ENCODE measurements at places on chromosomes 5 and 9.

DNA sequence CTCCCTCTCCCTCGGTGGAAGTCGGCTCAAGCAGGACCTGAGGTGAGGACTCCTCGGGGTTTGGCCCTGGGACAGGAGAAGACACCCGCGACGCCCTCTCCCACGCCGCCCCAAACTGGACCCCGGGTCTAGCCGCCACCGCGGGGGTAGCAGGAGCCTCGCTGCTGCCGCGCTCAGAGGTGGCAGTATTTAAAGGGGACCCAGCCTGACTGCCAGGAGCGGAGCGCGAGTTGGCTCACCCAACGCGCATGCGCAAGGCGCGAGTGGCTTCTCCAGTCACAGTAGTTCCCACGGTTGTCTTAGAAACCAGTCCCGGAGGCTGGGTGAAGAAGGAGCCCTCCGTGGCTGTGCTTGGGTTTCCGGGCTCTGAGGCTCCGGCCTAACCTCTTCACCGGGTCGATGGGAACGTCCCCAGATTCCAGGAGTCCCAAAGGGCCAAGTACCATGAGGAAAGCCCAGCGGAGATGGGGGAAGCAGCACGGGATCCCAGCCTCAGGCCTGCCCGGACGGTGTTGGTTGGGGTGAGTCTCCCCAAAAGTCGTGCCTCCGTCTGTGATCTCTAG, 477.8 kb downstream of the SPATA31A7 start:
- H3K4me1 ChIP-seq, result no peaks in the 10 kb centered on the region
- H3K4me3 ChIP-seq, result no peak overlapping the region
- no peaks in the 10 kb centered on the region for H3K36me3 ChIP-seq
- H3K27ac ChIP-seq, result no peak overlapping the region
- H3K27me3 ChIP-seq, result no peaks in the 10 kb centered on the region

- H3K27ac ChIP-seq, result peak overlapping the region; percentile 26
- H3K4me3 ChIP-seq, result peak overlapping the region; percentile 38
- H3K36me3 ChIP-seq, result no peaks in the 10 kb centered on the region
- H3K27me3 ChIP-seq, result no peaks in the 10 kb centered on the region
Measured at GRCh38 chr9:34522091-34522887, 501 bp downstream of the ENHO start.

DNA sequence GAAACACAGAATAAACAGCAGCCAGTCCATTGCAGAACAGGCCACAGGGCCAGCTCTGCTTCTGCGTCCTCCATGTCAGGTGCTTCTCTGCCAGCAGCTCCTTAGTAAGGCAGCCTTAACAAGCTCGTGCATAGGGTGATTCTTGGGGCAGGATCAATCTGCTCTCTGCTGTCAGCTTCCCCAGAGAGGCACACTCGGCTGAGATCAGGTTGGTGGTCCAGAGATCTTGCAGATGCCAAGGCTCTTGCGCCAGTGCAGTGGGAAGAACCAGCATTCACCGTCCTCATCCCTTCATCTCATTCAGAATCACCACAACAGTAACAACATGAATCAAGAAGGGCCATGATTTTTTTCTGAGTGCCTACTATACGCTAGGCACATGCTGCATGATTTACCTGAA, 49.0 kb upstream of the ALDH1B1 start:
- no peak overlapping the region for H3K4me3 ChIP-seq
- H3K27ac ChIP-seq, result no peak overlapping the region
- H3K36me3 ChIP-seq, result no peaks in the 10 kb centered on the region
- no peaks in the 10 kb centered on the region for H3K27me3 ChIP-seq

GRCh38 chr5:80960531-80961375, 590 bp downstream of the RASGRF2 start:
- no peaks in the 10 kb centered on the region for H3K4me1 ChIP-seq
- H3K27ac ChIP-seq, result peak overlapping the region; percentile 57
- no peak for DNase-seq
- peaks cover 16% of the 10 kb centered on the region for H3K27me3 ChIP-seq
- peak overlapping the region; percentile 60 for H3K4me3 ChIP-seq

- H3K27me3 ChIP-seq, result no peaks in the 10 kb centered on the region
- H3K4me3 ChIP-seq, result no peak overlapping the region
- no peaks in the 10 kb centered on the region for H3K36me3 ChIP-seq
- no peak for DNase-seq
Measured at GRCh38 chr5:152701305-152701949, 296.3 kb upstream of the NMUR2 start.

DNA sequence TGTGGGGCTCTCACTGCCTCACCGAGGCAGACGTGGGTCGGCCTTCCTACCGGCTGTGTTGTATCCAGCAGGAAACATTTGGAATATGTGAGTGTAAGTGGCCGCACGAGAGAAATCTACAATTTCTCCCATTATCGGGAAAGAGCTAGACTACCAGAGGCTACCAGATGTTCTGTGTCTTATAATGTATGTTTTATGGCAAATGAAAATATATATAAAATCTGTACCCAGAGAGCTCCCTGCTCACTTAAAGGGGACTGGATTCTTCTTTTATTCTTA, 69.5 kb upstream of the PITX1 start:
- no peaks in the 10 kb centered on the region for H3K27me3 ChIP-seq
- no peaks in the 10 kb centered on the region for H3K36me3 ChIP-seq
- no peak for DNase-seq
- no peak overlapping the region for H3K4me3 ChIP-seq
- H3K27ac ChIP-seq, result no peak overlapping the region

DNA sequence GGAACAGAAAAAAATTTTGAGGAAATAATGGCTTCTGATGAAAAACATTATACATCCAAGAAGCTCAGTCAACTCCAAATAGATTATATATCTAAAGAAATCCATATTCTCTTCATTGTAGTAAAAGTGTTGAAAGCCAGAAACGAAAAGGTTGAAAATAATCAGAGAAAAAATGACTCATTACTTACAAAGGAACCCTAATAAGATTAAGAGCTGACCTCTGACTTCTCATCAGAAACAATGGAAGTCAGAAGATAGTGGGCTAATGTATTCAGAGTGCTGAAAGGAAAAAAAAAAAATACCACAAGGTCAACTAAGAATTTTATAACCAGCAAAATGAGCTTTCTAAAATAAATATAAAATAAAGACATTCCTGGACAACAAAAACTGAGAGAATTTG, 60.0 kb downstream of the HSD17B4 start:
- H3K4me1 ChIP-seq, result no peaks in the 10 kb centered on the region
- H3K4me3 ChIP-seq, result no peak overlapping the region
- no peaks in the 10 kb centered on the region for H3K27me3 ChIP-seq
- H3K36me3 ChIP-seq, result no peaks in the 10 kb centered on the region

GRCh38 chr5:131610198-131611063, 24.6 kb downstream of the RAPGEF6 start:
- no peak for DNase-seq
- no peak overlapping the region for H3K4me3 ChIP-seq
- no peaks in the 10 kb centered on the region for H3K36me3 ChIP-seq
- no peaks in the 10 kb centered on the region for H3K4me1 ChIP-seq
- H3K27me3 ChIP-seq, result no peaks in the 10 kb centered on the region
- no peak overlapping the region for H3K27ac ChIP-seq

DNA sequence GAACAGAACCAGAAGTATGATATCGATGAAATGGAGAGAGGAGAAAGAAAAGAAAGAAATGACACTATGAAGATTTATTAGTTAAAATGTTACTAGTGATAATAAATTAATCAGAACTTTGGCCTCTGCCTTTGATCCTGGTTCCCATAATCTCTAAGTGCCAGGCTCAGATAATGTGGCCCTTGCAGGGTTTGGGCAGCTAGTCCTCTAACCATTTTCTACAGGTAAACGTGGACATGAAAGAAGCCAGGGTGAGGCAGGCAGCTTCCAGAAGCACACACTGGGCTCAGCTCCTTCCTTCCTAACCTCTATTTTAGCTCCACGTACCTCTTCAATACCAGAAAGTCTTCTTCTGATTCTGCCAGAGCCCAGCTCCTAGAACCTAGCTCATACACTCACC, 30.6 kb downstream of the SYK start:
- H3K27me3 ChIP-seq, result no peaks in the 10 kb centered on the region
- H3K27ac ChIP-seq, result no peak overlapping the region
- H3K36me3 ChIP-seq, result no peaks in the 10 kb centered on the region
- DNase-seq, result no peak
- H3K4me1 ChIP-seq, result no peaks in the 10 kb centered on the region

DNA sequence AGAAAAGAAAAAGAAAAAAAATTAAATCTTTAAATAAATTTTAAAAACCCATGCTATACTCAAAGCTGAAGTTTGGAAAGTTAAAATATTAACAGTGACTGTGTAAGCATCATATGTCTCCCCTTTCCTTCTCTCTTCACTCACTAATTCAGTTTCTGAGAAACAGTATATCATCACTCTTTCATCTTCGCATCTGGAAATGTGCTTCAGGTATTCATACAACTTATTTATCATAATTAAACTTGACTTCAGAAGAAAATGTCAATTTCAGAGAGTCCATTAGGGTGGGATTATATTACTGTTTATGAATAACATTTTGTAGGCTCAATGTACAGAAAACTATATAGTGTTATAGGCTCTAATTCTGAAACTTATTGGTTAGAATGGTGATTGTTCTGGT, 29.3 kb upstream of the TARS1 start:
- no peak overlapping the region for H3K4me3 ChIP-seq
- no peak for DNase-seq
- no peaks in the 10 kb centered on the region for H3K4me1 ChIP-seq
- no peaks in the 10 kb centered on the region for H3K27me3 ChIP-seq
- no peak overlapping the region for H3K27ac ChIP-seq

DNA sequence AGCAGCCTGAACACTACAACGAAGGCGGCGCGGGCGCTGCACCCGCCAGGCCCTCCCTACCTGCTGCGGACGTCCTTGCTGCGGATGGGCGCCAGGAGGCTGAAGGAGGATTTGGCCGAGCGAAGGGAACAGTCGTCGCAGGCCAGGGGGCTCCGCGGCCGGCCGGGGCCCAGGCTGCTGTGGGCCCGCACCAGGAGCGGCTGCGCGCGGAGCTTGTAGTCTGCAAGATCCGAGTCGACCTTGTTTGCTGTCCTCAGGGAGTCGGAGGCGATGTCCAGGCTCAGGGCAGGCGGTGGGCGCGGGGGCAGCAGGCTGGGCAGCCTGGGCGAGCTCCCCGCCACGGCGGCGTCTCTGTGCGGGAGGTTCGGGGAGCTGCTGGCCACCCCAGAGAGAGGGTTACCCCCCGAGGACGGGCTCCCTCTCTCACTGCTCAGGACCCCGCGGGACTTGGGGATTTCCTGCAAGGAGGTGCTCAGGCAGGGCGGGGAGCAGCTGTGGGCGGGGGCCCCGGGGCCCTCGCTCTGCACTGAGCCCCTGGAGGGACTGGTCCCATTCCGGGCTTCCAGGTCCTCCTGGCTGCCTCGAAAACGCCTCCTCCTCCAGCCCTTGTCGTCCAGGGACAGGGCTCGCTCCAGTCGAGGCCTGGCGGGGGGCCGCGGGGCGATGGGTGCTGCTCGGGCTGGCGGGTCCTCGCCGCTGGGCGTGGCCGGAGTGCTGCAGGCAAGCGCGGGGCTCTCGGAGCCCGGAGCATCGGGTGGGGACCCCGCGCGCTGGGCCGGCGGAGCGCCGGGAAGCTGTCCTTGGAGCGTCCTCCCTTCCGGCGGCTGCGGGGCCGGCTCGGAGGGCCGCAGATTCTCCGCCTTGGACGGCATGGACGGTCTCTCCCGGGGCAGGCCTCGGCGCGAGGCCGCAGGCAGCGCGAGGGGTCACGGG, 831 bp downstream of the INPP5E start:
- H3K36me3 ChIP-seq, result no peaks in the 10 kb centered on the region
- no peaks in the 10 kb centered on the region for H3K27me3 ChIP-seq
- peak overlapping the region; percentile 68 for H3K27ac ChIP-seq
- peaks cover 21% of the 10 kb centered on the region for H3K4me1 ChIP-seq
- no peak for DNase-seq
- peak overlapping the region; percentile 95 for H3K4me3 ChIP-seq

DNA sequence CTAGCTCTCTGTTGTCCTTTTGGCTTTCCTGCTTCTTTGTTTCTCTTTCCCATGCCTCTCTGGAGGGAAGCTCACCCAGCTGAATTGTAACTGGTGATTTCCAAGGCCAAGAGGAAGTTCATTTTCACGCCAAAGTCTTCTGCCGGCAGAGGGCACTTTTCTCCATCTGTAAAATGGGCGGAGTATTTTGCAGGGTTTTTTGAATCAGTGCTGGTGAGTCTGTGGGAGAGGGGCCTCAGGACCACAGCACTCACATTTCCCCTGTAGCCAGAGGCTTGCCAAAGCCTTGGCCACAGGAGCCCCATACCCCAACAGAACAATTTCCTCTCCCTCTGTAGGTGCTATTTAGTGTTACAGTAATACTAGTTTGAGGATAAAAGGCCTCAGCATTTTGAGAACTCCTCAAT, 42.3 kb upstream of the MATR3 start:
- no peak overlapping the region for H3K4me3 ChIP-seq
- H3K4me1 ChIP-seq, result no peaks in the 10 kb centered on the region
- H3K36me3 ChIP-seq, result no peaks in the 10 kb centered on the region
- no peak for DNase-seq

DNA sequence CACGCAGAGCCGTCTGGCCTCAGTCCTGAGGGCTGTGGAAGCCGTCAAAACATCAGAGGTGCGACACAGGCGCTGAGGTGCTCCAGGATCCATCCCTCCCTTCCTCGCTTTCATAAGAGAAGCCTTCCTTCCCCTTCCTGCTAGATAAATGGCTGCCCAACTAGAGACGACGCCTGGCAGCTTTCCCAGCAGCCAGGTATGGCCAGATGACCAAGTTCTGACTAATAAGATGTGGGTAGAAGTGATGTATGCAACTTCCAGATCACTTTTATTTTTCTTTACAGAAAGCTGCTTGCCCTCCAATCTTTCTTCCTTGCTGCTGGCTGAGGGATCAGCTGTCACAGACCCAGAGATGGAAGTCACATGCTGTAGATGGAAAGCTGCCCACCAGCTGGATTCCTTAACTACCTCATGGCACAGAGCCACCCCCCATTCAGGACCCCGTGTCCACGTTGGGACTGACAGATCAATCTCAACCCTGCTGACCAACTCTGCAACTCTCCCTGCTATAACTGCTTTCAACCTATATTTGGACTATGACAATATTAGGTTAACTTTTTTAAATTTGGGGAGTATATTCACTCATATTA, 8.8 kb downstream of the MAPK9 start:
- no peaks in the 10 kb centered on the region for H3K36me3 ChIP-seq
- no peak overlapping the region for H3K4me3 ChIP-seq
- H3K4me1 ChIP-seq, result no peaks in the 10 kb centered on the region
- H3K27me3 ChIP-seq, result no peaks in the 10 kb centered on the region

DNA sequence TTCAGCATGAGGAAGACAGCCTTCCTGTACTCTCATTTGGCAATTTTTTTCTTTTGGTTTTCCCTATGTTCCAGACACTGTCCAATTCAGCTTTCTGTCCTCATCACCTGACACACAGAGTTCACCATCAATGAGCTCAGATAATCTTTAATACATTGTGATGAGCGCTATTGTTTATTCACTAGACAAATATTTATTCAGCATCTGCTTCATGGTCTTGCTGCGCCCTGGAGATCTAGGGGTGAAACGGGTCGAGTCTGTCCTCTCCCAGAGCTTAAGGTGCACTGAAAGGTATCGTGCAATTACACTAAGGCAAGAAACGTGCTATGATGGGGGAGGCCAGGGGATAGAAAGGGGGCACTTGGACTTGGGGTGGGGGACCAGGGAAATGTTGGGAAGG, 281.6 kb downstream of the ZSWIM6 start:
- H3K36me3 ChIP-seq, result no peaks in the 10 kb centered on the region
- H3K27ac ChIP-seq, result no peak overlapping the region
- H3K27me3 ChIP-seq, result no peaks in the 10 kb centered on the region
- no peaks in the 10 kb centered on the region for H3K4me1 ChIP-seq
- no peak overlapping the region for H3K4me3 ChIP-seq
- no peak for DNase-seq

Measured in breast epithelium (tissue), 4 donors.